RWPE2 (cell line): ENCODE measurements at places on chromosomes 5 and 9.
A peak's percentile ranks its signal among the peaks of the same experiment; 100 is the strongest.

- DNase-seq = no peak
- H3K4me1 ChIP-seq = no peaks in the 10 kb centered on the region
- no peak overlapping the region for H3K27ac ChIP-seq
- no peaks in the 10 kb centered on the region for H3K27me3 ChIP-seq
Observed at GRCh38 chr5:146254223-146254622, 50.8 kb downstream of the RBM27 start.

DNA sequence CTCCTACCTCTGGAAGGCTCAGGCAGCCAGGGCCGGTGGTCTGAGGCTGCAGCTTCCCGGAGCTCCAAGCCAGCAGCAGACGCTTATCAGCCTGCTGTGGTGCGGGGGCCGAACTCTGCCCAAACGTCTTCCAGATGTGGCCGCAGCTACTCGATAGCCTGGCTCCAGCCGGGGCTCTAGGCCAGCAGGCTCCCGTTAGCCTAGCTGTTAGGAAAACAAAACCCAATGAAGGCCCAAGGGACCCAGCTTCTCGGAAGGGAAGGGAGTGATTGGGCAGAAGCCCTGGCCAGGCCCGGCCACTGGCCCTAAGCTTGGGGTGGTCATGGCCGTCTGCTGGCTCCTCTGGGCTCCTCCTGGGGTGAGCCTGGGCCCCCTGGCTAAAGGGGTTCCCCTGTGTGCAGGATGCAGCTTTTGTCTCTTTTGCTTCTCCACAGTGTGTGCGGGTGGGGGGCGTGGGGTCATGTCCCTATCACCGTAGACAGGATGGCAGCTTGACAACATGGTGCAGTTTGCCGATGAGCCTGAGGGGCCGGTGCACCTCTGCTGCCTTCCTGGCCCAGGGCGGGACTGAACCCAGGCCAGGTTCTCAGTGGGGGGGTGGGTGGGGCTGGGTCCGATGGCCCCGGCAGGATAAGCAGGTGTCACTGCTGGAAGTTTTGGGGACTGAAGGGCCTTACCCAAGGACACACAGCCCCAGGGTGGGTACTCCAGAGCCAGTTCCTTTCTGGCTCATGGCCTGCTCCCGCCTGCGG lies 18.7 kb downstream of the MYMK start:
- no peak for DNase-seq
- H3K27ac ChIP-seq = no peak overlapping the region
- no peaks in the 10 kb centered on the region for H3K36me3 ChIP-seq
- H3K4me3 ChIP-seq = no peak overlapping the region
- H3K4me1 ChIP-seq = peaks cover 4% of the 10 kb centered on the region

DNA sequence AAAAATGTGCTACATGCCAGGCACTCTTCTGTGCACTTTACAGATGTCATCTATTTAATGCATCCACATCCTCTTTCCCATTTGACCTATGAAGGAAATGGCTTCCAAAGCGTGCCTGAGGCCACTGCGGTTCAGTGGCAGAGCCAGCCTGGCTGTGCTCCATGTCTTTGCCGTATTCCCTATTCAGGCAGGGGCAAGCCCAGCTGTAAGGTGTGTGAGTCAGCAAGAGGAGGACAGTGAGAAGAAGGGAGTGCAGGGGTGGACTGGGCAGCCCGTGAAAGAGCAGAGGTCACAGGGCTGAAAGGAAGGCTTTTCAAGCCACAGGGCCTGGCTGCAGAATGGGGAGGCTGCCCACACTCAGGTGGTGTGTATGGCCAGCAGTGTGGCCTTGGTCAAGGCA lies 91.7 kb downstream of the HRH2 start:
- H3K27me3 ChIP-seq = no peaks in the 10 kb centered on the region
- DNase-seq = peak; percentile 49
- no peaks in the 10 kb centered on the region for H3K4me1 ChIP-seq
- no peaks in the 10 kb centered on the region for H3K36me3 ChIP-seq
- no peak overlapping the region for H3K27ac ChIP-seq

DNA sequence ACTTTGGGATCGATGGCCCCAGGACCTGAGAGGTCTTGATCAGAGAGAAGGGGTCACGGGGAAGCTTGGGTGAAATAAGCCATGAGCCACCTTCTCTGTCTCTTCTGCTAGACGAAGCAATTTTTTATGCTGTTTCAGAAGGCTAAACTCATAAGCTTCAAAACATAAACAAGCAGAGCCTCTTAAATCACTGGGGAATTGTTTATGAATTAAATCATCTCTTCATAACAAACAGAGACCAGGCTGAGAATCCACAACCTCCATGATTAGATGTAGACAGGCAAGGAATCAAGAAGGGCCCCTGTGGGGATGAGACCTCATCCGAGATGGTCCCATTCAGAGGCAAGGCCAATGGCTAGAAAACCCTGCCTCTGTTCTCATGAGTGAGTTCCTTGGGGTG lies 21.7 kb upstream of the TCOF1 start:
- no peak for DNase-seq
- no peak overlapping the region for H3K27ac ChIP-seq
- no peaks in the 10 kb centered on the region for H3K4me1 ChIP-seq
- no peaks in the 10 kb centered on the region for H3K27me3 ChIP-seq
- H3K4me3 ChIP-seq = no peak overlapping the region

GRCh38 chr5:32231241-32231640 lies 57.1 kb upstream of the GOLPH3 start:
- no peaks in the 10 kb centered on the region for H3K27me3 ChIP-seq
- H3K4me1 ChIP-seq = no peaks in the 10 kb centered on the region
- no peak for DNase-seq

DNA sequence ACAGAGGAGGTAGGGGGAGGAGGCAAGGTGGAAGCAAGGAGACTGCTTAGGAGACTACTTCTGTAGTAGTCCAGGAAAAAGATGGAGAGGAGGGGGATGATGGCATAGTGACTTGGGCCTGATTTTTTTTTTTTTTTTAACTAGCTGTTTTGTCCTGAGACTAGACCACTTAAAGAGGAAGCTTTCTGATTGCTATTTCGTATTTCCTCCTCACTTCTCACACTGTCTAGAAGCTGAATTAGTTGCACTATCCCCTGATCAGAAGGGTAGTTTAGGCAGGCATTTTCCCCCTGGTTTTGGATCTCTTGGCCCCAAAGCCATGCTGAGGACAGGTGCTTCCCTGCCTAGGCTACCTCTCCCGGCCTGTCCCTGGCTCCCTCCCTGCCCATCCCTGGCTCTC lies 14.9 kb downstream of the LARP1 start:
- no peak for DNase-seq
- H3K4me3 ChIP-seq = no peak overlapping the region
- H3K27ac ChIP-seq = no peak overlapping the region
- no peaks in the 10 kb centered on the region for H3K27me3 ChIP-seq
- H3K36me3 ChIP-seq = peaks cover 15% of the 10 kb centered on the region

DNA sequence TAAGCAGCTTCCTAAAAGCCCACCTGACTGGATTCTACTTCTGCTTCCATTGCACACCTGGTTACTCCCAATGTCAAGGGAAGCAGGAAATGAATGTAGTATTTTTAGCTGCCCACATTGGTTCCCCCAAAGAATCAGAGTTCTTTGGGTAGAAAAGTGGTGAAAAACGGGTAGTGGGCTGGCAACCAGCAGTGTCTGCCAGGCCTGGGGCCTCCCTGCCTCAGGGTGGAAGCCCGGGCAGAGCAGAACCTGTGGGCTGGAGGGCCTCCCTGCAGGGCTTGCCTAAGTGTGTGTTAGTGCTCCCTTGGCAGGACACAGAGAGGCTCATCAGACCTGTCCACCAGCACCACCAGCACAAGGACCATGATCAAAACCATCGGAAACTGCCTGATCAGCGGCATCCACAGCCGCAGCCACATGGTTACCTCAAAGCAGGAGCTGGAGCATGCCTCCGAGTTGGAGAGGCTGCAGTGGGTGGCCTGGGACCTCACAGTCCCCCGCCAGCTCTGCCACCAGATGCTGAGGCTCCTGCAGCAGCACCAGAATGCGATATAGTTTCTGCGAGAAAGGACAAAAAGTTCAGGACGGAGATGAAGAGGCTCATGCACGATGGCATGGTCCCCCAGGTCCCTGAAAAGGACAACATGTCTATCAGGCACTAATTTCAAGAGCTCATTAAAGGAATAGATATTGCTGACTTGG lies 72.2 kb downstream of the PTPDC1 start:
- H3K27ac ChIP-seq = peak overlapping the region; percentile 39
- DNase-seq = no peak
- H3K4me1 ChIP-seq = peaks cover 13% of the 10 kb centered on the region
- no peaks in the 10 kb centered on the region for H3K36me3 ChIP-seq
- no peak overlapping the region for H3K4me3 ChIP-seq
- no peaks in the 10 kb centered on the region for H3K27me3 ChIP-seq

- H3K27me3 ChIP-seq = peaks cover 20% of the 10 kb centered on the region
- DNase-seq = peak; percentile 86
- peaks cover 9% of the 10 kb centered on the region for H3K4me1 ChIP-seq
- peak overlapping the region; percentile 38 for H3K27ac ChIP-seq
Observed at GRCh38 chr9:89606049-89606623, 1.3 kb downstream of the GADD45G start.

GRCh38 chr5:57576317-57576716 lies 93.7 kb upstream of the ACTBL2 start:
- H3K36me3 ChIP-seq = no peaks in the 10 kb centered on the region
- no peaks in the 10 kb centered on the region for H3K27me3 ChIP-seq
- no peak overlapping the region for H3K27ac ChIP-seq
- no peak for DNase-seq

- H3K27ac ChIP-seq = no peak overlapping the region
- H3K4me1 ChIP-seq = peaks cover 2% of the 10 kb centered on the region
- no peak for DNase-seq
- no peak overlapping the region for H3K4me3 ChIP-seq
Observed at GRCh38 chr5:54676481-54677340, 159.2 kb downstream of the SNX18 start.

- H3K4me1 ChIP-seq = peaks cover 48% of the 10 kb centered on the region
- peak overlapping the region; percentile 82 for H3K27ac ChIP-seq
- H3K27me3 ChIP-seq = no peaks in the 10 kb centered on the region
- no peak for DNase-seq
- no peak overlapping the region for H3K4me3 ChIP-seq
Observed at GRCh38 chr5:147893820-147894219, 12.5 kb downstream of the C5orf46 start.

GRCh38 chr5:139896718-139897117 lies 101.1 kb downstream of the PSD2 start:
- H3K27me3 ChIP-seq = peaks cover 7% of the 10 kb centered on the region
- no peaks in the 10 kb centered on the region for H3K4me1 ChIP-seq

- no peak for DNase-seq
- H3K4me1 ChIP-seq = peaks cover 5% of the 10 kb centered on the region
- H3K4me3 ChIP-seq = no peak overlapping the region
- no peak overlapping the region for H3K27ac ChIP-seq
- H3K27me3 ChIP-seq = no peaks in the 10 kb centered on the region
Observed at GRCh38 chr5:16784088-16784487, 152.0 kb downstream of the MYO10 start.

GRCh38 chr9:72576087-72576486 lies 54.7 kb downstream of the TMC1 start:
- peaks cover 44% of the 10 kb centered on the region for H3K4me1 ChIP-seq
- H3K27me3 ChIP-seq = no peaks in the 10 kb centered on the region
- peak overlapping the region; percentile 76 for H3K27ac ChIP-seq
- no peak overlapping the region for H3K4me3 ChIP-seq

DNA sequence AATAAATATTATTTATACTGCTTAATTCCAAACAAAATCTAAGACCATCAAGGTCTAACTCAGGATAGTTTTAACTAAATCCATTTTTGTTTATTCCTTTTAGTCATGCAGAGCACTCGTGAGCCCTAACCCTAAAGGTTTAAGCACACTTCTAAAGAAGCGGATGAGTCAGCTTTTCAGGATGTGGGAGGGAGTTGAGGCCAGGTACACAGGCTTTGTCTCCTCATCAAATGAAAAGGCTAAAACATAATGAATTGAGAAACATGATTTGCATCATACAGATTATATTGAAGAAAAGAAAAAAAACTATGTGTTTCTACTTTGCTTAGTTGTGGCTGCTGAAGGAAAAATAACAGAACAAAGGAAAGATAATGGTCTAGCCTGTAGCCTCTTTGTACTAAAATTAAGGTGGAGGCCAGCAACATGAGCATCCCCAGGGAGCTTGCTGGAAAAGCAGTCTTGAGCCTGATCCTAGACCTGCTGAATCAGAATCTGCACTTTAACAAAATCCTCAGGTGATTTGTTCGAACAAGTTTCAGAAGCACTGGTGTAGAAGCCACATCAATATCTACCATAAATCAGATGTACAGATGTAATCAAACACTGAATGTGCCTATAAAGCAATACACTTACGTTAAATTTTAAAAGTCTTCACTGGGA lies 21.1 kb upstream of the ISCA1 start:
- H3K4me3 ChIP-seq = no peak overlapping the region
- H3K27me3 ChIP-seq = no peaks in the 10 kb centered on the region
- peaks cover 12% of the 10 kb centered on the region for H3K4me1 ChIP-seq
- peaks cover 100% of the 10 kb centered on the region for H3K36me3 ChIP-seq
- H3K27ac ChIP-seq = peak overlapping the region; percentile 1

GRCh38 chr5:17021602-17021932 lies 85.5 kb upstream of the MYO10 start:
- H3K4me1 ChIP-seq = peaks cover 5% of the 10 kb centered on the region
- H3K36me3 ChIP-seq = no peaks in the 10 kb centered on the region
- H3K27ac ChIP-seq = no peak overlapping the region
- no peaks in the 10 kb centered on the region for H3K27me3 ChIP-seq
- no peak for DNase-seq

DNA sequence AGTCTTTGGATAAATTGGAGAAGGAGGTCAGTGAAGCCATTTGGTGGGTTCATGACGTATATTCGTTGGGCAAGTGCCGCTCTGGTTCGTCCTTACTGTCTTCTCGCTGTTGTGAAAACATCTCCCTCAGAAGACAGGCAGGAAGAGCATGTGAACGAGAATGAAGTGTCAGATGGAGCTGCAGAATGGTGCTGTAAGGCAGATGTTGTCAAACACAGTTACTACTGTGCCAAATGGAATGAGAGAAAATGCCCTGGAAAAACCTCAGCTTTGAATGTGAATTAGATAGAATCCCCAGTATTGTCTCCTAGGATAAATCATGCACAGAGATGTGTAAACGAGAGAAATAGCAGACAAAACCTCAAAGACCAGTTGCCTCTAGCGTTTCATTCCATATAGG lies 121.5 kb downstream of the CAMK4 start:
- H3K36me3 ChIP-seq = no peaks in the 10 kb centered on the region
- no peak overlapping the region for H3K4me3 ChIP-seq
- peaks cover 9% of the 10 kb centered on the region for H3K4me1 ChIP-seq
- H3K27ac ChIP-seq = no peak overlapping the region
- H3K27me3 ChIP-seq = no peaks in the 10 kb centered on the region

GRCh38 chr9:135251996-135252760 lies 164.7 kb downstream of the OLFM1 start:
- H3K27me3 ChIP-seq = peaks cover 23% of the 10 kb centered on the region
- no peak overlapping the region for H3K27ac ChIP-seq
- H3K36me3 ChIP-seq = no peaks in the 10 kb centered on the region
- peak; percentile 18 for DNase-seq
- H3K4me1 ChIP-seq = no peaks in the 10 kb centered on the region
- H3K4me3 ChIP-seq = no peak overlapping the region
